Dorsolateral prefrontal cortex (tissue), 122 donors: ENCODE measurements at places on chromosomes 12 and 14. TPM values are rescaled to one million over a fixed set of nuclear protein-coding genes. Genes with fewer than 3 reads are reported as not detected.

The TPPP2 gene
- not detected for total RNA-seq

The BICDL1 gene
- 59.6 TPM for total RNA-seq

The MYF6 gene
- total RNA-seq = not detected

The HDAC7 gene
- total RNA-seq = 68.0 TPM

GRCh38 chr12:22856178-22856577 is 231.2 kb downstream of the ETNK1 start:
- no peak for DNase-seq

DNA sequence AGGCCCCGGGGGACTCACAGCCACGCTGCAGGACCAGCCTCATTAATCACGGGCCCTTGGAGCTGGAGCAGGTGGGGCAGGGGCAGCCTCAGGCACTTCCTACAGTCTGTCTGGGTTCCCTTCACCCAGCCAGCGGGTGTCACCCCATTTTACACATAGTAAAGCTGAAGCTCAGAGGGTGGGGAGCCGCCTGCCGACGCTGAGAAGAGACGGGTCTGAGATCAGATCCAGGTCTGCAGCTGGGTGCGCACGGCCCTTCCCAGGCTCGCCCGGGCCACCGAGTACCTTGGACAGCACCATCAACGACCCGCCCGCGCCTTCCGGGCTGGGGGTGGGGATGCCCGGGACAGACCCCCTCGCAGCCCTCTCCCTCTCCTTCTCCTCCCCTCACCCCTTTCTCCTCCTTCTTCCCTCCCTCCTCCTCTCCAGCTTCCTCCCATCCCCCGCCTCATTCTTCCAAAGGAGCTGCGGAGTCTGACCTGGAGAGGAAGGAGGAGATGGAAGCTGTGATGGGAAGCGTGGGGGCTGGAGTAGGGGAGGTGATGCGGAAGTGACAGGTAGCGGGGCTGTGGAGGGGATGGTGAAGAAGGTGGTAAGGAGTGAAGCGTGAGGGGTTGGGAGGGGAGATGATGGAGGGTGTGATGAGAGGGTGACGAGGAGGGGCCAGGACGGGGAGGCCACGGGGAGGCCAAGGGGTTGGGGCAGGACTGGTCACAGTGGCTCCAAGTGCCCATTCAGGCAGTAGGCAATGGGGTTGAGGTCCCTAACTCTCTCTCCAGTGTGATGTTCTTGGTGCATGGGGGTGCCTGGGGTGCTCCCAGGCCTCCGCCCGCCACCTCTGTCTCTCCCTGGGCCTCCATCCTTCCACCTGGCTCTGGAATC is 8.8 kb downstream of the DTX1 start:
- no peak for DNase-seq

DNA sequence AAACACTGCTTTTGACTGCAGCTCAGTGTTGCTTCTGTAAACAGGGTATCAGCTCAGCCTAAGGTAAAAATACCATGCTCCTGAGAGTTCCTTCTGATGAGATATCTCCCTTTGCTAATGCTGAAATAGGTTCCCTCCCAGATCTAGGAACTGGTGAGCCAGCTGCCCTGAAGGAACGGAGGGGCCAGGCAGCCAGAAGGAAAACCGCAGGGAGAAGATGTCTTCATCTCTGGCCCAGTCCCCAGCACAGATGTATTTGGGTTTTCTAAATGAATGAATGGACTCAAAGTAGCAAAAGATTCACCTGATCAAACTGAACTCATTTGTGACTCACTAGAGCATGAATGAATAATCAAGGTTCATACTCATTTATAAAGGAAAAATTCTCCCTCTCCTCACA is 247.8 kb downstream of the MSRB3 start:
- DNase-seq = no peak

GRCh38 chr12:105030820-105031807 is 45.0 kb downstream of the NOPCHAP1 start:
- no peak for DNase-seq

- no peak for DNase-seq
These were observed 34.4 kb upstream of the CCNT1 start for GRCh38 chr12:48750769-48751356.

DNA sequence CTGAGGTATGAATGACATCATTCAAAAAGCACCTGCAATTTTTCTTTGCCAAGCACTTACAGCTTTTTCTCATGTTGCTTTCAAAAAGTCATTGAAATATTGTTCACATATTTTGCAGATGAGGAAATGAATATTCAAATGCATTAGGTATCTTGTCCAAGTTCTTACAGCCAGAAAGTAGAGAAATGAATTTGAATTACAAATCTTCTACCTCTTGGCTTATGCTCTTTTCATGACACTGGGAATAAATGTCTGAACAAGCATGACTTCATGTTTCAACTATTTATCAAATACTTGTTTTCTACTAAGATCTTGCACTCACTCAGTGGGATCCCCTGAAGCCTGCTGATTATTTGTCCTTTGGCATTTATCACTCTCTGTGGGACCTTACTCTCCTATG is 267.2 kb upstream of the BTG1 start:
- DNase-seq = no peak

DNA sequence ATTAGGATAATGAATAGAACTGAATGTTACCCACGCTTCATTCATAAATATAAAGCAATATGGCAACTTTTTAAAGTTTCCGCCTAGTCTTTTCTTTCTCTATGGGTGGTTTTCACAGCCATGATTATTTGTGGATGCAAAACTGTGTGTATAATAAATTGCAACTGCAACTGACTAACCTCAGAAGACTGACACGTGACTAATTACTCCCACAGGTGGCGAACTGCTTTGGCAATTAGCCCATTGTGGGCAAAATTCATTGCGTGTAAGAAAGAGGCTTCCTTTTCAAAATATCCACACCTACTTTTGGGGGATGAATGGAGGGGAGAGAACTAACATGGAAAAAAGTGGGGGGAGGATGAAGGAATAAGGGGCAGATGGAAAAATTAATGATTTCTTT is 79.0 kb downstream of the SLC25A21 start:
- DNase-seq = no peak

DNA sequence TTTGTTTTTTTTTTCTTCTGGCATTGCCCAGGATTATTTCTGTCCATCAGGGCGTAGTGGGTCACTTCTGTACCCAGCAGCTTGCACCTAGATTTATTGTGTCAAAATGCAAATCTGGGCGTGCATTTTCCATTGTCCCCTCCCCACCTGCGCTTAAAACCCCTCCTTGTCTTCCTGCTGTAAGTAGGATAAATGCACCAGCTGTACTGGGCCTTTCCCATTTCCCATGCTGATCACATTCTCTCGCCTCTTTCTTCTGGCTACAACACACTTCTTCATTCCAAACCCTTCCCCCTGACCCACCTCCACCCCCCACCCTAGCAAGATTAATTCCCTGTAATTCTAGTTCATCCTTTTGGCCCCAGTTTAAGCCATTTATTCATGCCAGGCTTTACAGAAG is 128.0 kb downstream of the ETV6 start:
- DNase-seq = no peak

DNA sequence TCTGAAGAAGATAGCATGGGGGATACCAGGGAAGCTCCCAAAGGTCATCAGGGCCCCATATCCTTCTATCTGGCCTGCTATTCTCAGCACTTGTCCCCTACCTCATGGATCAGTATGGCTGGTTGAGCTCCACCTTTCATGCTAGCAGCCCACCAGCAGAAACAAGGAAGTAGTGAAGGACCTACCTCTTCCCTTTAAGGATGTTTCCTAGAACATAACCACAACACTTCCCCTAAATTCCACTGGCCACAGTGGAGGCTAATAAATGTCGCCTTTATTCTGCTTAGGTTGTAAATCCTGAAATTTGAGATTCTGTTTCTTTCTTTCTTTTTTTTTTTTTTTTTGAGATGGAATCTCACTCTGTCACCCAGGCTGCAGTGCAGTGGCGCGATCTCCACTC is 128.6 kb upstream of the PARP11 start:
- DNase-seq = no peak
